ENCODE measurements at places on chromosomes 2 and 18.

DNA sequence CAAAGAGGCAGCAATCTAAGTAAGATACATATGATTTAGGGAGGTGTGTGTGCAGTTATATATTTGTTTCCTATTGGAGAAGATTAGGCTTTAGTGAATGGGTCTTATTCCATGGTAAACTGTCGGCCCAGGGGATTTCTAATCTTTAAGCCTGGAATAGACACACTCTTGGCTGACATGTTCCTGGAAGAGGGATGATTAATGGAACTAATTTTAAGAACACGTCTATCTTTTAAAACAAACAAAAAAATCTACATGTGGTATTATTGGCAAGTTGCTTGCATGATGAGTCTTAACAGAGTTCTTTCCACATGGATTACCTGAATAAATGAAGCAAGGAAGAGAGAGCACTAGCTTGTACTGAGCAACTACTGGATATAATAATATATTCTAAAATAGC is 114.2 kb upstream of the NT5C1B start:
- no peak for DNase-seq

- no peak for DNase-seq
Measured at GRCh38 chr2:133596701-133597393, 28.6 kb upstream of the NCKAP5 start.

DNA sequence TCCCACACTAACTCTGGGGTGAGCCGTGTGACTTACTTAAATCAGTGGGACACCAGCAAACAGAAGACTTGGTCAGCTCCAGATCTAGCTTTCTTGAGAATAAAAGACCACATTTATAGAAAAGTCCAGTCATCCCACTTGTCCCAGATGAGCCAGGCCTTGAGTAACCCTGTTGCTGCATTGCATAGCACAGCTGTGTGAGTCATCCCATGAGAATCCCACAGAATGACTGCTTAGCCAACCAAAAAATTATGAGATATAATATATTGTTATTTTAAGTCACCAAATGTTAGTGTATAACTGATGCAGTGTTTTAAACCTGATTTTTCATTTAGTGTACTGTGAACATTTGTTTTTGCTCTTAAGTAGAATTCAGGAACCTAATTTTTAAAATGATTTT is 94.2 kb upstream of the FSHR start:
- DNase-seq, result no peak

GRCh38 chr2:131055169-131056065 is 37.8 kb downstream of the FAM168B start:
- no peak for DNase-seq

DNA sequence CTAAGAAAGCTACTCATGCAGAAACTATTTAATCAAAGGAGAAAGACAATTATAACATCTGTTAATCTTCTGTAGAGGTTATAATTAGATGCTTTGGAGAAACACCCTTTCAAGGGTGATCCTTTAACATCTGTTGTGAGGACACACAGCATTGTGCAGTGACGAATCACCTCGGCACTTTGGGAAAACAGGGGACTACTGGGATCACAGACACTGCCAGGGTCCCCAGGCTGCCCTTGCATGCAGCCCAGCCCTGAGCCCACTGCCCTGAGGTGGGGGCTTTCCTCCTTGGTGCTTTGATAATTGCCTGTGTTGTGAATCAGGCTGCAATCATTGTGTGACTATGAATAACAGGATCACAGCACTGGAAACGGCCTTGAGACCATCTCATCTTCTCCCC is 10.6 kb downstream of the NCKAP5 start:
- no peak for DNase-seq

DNA sequence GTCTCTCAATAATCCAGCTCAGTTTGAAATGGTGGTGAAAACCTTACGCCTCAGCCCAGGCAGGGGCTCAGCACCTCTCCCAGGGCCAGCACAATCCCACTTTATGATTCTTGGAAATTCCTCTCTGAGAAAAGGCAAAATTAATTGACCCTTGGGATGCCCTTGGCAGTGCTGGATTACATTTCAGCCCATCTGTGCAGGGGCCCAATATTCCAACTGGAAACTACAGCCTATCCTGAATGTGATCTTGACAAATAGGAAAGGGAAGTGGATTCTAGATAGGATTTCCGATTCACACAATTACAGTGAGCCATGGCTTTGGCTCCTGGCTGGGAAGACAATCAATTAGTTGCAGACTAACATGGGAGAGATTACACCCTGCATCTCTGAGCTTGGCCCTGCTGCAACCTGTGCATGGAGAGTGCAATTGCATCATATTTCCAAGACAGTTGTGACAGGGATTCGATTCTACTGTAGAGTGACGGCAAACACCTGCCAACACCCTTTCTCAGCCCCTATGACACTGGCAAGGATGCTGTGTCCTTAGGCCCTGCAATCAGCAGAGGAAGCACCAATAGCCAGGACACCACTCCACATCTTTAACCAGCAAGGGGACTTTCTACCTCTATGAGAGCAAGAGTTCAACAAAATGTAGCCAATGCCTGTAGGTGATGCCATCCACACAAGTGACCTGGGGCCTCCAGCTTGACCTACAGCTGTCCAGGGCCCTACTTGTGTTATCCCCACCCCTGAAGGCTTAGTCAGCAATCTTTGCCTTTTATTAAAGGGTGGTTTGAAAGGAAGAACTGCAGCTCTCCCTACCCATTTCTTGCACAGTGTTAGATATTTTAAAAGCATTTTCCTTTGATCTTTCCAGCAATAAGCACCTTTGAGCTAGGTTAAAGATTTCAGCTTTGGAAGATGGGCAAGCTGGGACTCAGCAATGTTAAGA is 187.2 kb upstream of the HS6ST1 start:
- no peak for DNase-seq
